Natural killer cell (primary cell): ENCODE measurements at places on chromosomes 1 and 21. TPM values are rescaled to one million over a fixed set of nuclear protein-coding genes. Genes with fewer than 3 reads are reported as not detected.

DNA sequence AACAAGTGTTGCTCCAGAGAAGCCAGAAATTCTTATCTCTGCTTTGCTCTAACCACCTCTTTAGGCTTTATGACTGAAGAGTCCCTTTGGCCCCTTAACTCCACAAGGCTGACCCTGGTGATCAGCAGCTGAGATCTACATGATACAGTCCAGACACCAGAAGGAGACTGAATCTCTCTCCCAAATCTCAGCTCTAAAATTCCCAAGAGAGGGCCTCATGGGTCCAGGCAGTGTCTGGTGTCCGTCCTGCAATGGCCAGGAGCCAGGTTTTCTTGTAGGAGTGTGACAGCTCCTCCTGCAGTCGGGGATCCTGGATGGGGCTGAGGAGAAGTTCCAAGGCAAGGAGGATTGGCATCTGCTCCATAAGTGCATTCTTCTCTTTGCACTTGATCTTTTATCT, 35.3 kb downstream of the L1TD1 start:
- no peak for DNase-seq

GRCh38 chr1:242002072-242002471, 3.2 kb upstream of the MAP1LC3C start:
- no peak for DNase-seq

DNA sequence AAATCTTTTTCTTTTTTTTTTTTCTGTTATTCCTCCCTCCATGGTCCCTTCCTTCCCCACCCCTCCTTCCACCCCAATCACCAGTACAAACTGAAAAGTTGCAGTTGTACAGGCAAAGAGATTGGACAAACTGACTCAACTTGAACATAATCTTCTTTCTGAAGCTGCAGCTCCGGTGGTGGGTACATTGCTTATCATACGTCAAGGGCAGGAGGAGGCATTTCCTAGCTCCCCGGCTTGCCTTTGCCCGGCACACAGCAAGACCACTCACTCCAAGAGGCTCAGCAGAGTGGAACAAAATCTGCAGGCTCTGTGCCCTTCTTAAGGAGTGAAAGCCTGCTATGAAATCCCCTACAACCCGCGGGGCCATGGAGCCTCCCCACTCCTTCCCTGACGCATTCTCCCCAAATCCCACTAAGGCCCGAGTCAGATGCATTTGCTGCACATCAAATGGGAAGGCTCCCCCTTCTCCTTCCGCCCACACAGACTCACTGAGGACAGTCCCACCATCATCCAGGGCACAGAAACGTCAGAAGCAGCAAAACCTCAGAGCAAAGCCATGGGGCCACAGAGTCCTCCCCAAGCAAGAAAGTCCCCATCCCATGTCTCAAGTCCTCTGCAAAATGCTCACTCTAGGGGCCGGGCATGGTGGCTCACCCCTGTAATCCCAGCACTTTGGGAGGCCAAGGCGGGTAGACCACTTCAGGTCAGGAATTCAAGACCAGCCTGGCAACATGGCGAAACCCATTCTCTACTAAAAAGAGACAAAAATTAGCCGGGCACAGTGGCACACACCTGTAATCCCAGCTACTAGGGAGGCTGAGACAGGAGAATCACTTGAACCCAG, 45.9 kb downstream of the SYF2 start:
- no peak for DNase-seq

DNA sequence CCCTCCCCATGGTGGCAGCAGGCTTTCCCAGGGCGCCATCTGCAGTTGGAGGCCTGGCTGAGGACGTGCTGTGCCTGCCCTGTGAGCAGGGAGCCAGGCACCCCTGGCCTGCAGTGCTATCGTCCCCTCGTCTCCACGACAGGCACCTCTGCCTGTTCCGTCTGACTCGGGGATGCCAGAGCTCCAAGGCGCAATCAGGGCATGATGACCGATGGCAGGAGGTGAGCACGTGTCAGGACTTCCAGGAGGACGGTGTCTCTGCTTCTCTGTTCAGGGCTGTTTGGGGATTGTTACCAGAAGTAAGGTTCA, 125.2 kb downstream of the PCBP3 start:
- DNase-seq, result no peak

- DNase-seq, result no peak
These were observed 17.8 kb downstream of the GNG4 start for GRCh38 chr1:235631816-235632215.

- DNase-seq, result no peak
These were observed 10.8 kb downstream of the PLA2G2D start for GRCh38 chr1:20108366-20109123.

DNA sequence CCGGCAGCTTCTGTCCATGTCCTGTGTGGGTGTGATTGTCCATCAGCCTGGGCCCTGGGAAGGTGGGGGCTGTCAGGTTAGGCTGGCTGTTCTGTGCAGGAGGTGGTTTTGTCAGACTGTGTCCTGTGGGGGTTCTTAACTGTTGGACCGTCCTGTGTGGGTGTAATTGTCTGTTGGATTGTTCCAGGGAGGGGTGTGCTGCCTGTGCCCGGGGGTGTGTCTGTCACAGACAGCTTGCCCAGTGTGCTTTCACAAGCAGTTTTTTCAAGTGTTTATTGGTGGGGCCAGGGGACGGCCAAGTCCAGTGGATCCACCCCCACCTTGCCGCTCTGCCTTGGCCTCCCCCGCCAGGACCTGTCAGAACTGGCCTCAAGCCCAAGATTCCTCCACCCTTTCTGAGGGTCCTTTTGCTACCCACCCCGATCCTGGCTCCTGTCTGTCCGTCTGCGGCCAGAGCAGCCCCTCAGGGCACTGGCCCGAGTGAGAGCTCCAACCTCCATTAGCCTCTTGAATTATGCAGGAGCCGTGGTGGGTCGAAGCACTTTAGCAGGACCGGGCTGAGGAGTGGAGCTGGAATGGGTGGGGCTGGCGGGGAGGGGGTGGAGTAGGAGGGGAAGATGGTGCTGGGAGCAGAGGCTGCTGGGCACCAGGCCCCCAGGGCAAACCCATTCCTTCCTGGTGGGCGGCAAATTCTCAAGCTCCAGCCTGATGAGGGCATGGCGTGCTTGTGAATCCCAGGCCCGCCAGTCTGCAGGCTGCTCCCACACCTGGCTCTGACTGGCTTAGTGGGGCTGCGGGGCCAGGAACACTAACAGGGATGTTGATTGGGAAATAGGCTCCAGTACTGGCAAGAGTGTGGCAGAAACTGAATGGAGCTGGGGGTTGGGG, 47.2 kb downstream of the PTPRF start:
- DNase-seq, result no peak

GRCh38 chr1:156652131-156652991, 10.4 kb downstream of the BCAN start:
- DNase-seq, result peak; percentile 38

ADCY10 gene
- not detected for total RNA-seq

MASP2 gene
- 0.20 TPM for total RNA-seq

RUNX3 gene
- 537 TPM for total RNA-seq

FHAD1 gene
- total RNA-seq, result 1.9 TPM
